Head of caudate nucleus (tissue), 42 donors: ENCODE measurements at places on chromosomes 6 and 20.

- DNase-seq, result no peak
Measured at GRCh38 chr20:18783385-18783959, 30.1 kb upstream of the SCP2D1 start.

- no peak for DNase-seq
Measured at GRCh38 chr20:47672886-47673670, 112.2 kb downstream of the SULF2 start.

DNA sequence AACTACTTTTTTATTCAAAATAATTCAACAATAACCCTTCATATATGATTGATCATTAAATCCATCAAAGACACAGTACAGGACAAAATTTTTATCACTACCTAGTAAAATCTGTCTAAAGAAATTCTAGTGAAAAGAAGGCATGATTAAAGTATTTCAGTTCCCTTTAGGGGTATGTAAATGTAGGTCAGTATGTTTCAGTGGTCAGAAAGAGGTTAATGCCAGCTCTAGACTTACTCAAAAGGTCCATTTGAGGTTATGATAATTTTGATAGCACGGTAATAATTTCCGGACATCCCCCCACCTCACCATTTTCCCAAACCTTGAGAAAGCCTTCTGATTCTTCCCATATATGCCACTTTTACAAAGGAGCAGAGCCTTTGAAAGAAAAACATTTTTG is 193.5 kb upstream of the ID4 start:
- no peak for DNase-seq

DNA sequence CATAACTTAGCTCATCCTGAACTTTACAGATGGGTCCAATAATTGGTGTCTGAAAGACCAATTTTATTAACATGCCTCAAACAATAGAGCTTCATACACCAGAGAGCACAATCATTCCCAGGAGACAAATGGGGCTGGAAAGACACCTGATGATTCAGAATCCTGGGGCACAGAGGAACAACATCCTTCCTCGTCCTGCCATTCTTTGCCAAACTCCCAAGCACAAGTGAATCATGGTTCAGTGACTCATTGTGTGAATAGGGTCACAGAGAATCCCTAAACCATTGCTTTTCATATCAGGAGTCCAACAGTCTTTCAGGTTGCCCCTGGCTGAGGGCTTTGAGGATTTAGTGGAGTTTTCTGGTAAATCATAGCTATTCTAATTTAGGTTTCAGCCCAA is 266.4 kb upstream of the BMP2 start:
- DNase-seq, result no peak

DNA sequence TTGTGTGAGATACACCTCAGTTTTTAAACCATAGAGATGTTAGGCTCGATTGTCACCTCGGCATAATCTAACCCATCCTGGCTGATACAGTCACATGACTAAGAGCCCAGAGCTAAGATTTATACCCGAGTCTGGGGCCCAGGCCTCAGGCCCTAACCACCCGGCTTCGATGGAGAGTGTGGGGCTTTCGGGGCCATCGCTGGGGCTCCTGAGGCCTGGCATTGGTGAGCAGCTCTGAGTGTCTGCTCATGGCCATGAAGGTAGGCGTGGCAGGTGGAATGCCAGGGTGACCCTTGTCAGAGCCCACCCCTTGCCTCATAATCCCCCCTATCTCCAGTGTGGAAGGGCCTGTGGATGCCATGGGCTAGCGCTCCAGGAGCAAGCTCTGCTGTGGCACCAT is 164.3 kb downstream of the BMP7 start:
- no peak for DNase-seq

GRCh38 chr6:7176208-7176607 is 68.4 kb downstream of the RREB1 start:
- no peak for DNase-seq

DNA sequence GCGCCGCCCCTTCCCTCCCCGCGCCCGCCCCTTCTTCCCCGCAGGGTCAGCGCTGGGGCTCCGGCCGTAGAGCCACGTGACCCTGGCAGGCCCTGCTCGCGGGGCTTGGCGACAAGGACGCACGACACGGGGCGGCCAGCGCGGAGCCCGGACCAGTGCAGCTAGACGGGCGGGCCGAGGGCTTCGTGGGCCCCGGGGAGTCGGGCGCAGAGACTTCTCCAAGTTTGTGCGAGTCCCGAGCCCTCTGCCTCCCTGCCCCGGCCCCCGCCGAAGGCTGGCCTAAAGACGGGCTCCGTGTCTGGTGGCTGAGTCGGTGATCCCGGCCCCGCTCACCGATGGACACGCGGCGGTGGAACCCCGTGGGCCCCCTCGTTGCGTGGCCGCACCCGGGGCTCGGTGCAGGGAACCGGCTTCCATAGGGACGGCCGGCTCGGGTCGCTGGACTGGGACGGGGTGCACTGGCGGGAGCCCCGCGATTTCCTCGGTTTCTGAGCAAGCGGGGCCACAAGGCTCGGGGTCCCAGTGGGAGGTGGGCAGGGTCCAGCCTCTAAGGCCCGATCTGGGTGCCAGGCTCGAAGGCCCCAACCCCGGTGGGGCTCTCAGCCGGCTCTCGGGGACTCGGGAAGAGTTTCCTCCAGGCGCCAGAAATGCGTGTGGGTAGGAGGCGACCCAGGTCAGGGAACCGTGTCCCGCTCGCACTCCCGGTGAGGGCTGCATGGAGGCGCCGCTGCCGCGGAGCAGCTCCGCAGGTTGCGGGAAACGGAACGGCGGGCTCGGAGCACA is 452 bp upstream of the GATA5 start:
- DNase-seq, result no peak

- no peak for DNase-seq
Measured at GRCh38 chr6:137661601-137662000, 167.4 kb upstream of the OLIG3 start.

- DNase-seq, result no peak
Measured at GRCh38 chr20:44528309-44528708, 6.4 kb upstream of the SERINC3 start.

DNA sequence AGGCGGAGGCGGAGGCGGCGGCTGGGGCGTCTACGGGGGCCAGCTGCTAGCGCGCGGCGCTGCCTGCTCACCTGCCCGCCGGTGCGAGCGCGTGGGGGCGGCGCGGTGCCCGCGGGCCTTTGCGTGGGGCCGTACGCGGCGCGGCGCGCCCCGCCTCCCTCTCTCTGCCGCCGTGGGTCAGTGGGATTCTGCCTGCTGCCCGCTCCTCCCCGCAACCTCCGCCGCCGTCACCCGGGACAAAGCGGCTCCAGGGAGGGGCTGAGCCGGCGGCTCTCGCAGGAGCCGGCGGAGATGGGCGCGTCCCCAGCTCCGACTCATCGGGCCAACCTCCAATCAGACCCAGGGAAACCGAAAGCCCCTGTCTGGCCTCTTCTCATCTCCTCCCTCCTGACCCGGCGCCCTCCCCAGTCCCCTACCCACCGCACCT is at the start of gene RCAN2:
Gene RCAN2 (minus strand): TSS at position 249 of the 427 bp plus-strand sequence.
- peak; percentile 74 for DNase-seq

- no peak for DNase-seq
Measured at GRCh38 chr6:34928220-34928619, 39.2 kb downstream of the ANKS1A start.
